ENCODE measurements at places on chromosomes 6 and 20.

DNA sequence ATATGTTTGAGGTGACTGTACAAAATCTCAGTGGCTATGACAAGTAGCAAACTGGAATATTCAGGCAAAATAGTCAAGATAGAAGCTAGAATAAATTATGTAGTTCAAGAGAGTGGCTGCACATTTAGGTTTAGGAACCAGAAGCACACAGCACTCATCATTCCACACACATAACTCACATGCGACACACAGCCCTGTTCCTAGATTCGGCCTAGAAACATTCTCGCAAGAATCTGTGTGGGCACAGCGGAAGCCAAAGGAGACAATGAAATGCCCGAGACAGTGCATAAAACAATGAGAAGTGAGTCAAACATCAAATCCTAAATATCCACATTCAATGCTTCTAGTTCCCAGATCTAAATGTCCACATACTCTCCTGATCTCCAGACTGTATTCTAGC lies 9.5 kb upstream of the SUPT3H start:
- no peak for DNase-seq

GRCh38 chr6:22254886-22255285 lies 42.0 kb downstream of the PRL start:
- DNase-seq, result no peak

- DNase-seq, result no peak
Observed at GRCh38 chr6:23659125-23659524, 466.9 kb upstream of the NRSN1 start.

DNA sequence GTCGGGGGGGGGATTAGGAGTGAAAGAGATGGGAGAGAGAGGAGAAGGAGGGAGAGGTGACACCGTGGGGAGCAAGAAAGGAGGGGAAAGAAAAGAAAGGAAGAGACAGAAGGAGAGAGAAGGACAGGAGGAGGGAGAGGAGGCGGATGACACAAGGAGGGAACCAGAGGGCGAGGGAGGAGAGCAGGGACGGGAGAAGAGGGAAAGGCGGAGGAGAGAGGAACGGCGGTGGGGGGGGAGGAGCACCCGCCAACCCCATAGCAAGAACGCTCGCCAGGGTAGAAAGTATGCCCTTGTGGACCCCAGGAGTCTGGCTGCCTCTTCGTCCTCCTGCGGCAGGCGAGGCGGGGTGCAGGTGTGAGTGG lies 4.5 kb upstream of the INSM1 start:
- no peak for DNase-seq

DNA sequence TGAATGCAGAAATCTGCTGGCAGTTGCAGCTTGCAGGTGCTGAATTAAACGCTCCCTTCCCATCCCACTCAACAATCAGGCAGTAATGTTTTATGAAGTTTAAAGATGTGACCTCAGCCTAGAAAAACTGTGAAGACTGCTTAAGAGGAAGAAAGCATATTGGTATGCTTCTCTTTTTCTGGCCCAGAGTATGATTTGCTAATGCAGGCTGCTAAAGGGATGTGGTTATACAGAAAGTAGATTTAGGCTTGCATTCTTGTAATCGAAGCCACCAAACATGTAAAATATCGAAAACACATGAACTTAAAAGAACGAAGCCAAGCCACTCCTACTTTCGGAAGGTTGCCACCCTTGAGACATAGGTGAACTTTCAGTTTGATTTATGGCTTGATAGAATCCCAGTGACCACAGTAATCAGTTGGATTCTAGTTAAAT lies 40.7 kb downstream of the MAP3K5 start:
- DNase-seq, result no peak

- no peak for DNase-seq
Observed at GRCh38 chr6:160333841-160334240, 14.3 kb upstream of the SLC22A3 start.

DNA sequence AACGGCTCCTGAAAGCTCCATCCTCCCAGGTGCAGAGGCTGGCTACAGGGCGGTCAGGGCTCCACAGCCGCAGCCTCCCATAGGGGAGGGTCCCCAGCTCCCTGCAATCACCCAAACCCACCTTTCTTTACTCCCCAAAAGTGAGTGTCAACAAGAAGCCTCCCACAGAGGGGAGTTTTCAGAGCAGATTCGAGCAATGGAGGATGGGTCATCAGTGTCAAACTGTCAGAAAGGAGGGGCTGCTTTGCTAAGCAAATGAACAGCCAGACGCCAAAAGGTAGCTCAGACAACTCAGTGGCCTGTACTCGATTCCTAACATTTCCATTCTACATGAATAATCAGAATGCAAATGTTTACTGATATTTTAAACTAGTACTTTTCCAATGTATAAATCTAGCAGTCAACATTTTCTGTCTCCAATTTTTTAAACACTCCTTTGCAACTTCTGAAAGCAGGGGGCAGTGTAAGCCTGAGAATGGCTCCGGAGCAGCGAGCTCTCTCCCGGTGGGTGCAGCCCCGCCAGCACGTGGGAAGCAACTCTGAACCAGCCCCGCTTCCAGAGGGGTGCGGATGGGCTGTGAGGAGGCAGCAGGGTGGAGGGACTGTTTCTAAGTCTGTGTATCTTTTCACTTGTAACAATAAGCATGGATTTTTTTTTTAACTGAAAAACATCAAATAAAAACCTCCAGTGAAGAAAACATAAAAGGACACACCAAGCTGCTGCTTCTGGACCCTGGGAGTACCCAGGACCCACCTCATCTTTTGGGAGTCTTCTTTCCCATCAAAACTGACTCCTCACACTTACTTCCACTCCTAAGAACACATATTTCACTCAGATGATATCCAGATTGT lies 54.9 kb downstream of the TAF4 start:
- peak; percentile 32 for DNase-seq

GRCh38 chr6:63418741-63419140 lies 99.0 kb upstream of the LGSN start:
- DNase-seq, result no peak

DNA sequence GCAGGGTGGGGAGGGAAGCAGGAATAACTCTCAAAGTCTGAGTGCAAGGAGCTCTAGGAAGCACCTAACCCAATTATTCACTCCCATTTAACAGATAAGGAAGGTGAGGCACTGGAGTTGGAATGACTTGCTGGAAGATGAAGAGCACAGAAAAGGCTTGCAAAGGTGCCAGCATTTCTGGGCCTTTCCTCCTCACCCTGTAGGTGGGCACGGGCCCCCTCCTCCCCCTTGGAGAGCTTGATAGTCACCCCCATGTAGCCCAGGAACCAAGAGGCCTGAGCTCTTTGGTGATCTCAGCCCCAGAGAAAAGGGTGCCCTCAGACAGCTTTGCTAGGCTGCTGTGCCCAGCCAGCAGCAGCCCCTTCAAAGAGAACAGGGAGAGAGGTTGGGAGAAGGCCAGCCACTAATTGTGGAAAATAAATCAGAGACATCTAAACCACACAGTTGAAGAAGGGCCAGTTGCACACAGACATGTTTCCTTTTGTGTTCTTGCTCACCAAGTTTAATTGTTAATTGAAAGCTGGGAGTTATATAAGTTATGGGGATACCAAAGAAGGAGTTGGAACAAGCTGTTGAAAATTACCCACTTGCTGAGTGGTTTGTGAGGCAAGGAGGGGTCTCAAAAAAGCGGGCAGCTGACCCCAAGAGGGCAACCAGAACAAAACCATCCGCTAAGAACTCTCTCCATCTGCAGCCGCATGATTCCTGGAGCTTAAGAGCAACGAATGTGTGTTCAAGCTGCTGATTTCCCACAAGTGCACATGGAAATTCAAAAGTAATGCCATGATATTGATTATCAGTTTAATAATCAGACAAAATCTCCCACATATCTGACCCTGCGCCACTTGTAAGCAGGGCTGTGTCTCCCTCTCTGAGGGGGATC lies 77.0 kb downstream of the MRPL14 start:
- DNase-seq, result no peak

DNA sequence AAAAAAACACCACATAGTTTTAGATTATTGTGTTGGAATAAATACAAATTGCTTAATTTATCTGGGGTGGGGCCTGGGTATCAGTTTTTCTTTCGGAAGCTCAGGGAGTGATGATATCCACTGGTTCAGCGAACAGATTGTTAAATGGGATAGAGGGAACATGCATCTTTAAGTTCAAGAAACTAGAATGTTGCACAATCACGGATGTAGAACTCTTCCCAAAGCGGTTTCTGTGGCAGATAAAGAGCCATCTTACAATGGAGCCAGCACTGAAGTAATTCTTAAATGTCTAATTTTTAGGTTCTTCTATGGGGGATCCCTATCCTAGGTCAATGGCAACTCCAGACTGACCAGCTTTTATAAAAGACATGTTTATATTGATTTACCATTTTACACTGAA lies 9.7 kb upstream of the RMND1 start:
- DNase-seq, result no peak
